ENCODE measurements at places on chromosomes 2 and 18.
A peak's percentile ranks its signal among the peaks of the same experiment; 100 is the strongest.

DNA sequence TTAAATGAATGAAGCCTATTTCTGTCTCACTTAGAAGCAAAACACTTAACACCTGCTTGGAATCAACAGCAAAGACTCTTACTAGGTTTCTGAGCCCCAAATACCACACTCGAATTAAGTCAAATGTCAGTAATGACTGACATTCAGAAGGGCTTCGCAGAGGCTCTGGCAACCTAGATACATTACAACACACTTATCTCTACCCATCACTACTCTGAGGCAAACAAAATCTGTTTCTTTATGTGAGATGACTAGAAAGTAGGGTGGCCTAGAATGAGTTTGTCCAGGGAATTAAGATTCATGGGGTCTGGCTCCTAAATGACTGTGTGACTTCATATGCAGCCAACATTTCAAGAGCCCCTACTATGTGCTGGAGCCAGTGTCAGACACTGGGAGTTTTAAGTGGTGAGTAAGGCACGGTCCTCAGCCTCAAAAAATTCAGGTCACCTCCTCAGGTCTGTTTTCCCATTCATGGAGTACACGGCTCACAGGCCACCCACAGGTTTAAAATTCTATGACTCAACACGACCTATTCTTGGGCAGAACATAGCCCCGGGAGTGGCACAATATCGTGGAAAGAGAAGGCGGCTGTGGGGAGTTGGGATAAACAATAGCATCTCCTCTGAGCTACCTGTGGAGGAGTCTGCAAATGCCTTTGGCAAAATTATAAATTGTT is 150.3 kb upstream of the ZFP36L2 start:
- DNase-seq = no peak

DNA sequence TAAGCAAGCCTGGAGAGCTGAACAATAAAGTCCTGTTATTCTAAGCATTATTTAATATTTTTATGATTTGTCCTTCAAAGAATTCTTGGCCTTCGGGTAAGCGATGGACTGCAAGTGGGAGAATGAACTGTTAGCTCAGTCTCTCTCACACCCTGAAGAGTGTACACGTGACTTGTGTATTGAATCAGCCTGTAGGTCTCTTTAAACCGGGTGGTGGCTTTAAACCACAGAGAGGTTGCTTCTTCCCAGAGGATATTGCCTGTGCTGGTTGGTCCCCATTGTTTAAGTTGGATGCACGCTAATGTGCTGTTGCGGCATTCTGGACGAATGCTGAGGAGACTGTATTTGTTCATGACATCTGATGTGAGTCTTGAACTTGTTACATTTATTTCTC is 183.3 kb downstream of the LTBP1 start:
- DNase-seq = no peak

GRCh38 chr2:215427585-215427984 is 8.3 kb downstream of the FN1 start:
- DNase-seq = no peak

DNA sequence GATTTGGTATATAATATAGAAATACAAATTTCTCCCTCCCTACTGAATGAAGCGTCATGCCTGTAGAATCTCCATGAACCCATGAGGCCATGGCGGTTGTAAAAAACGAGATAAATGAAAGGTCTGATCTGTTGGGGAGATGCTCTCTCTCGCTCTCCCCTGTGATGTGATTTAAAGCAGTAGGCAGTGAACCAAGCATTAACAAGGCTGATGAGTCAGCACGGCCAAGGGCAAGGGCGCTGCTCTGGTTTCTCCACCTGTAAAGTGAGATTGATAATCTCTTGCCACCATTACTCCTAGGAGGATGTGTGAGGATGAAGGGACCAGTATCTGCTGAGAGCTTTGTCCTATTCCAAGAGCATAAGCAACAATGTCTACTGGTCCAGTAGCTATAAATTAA is 553.3 kb downstream of the CMPK2 start:
- DNase-seq = no peak

DNA sequence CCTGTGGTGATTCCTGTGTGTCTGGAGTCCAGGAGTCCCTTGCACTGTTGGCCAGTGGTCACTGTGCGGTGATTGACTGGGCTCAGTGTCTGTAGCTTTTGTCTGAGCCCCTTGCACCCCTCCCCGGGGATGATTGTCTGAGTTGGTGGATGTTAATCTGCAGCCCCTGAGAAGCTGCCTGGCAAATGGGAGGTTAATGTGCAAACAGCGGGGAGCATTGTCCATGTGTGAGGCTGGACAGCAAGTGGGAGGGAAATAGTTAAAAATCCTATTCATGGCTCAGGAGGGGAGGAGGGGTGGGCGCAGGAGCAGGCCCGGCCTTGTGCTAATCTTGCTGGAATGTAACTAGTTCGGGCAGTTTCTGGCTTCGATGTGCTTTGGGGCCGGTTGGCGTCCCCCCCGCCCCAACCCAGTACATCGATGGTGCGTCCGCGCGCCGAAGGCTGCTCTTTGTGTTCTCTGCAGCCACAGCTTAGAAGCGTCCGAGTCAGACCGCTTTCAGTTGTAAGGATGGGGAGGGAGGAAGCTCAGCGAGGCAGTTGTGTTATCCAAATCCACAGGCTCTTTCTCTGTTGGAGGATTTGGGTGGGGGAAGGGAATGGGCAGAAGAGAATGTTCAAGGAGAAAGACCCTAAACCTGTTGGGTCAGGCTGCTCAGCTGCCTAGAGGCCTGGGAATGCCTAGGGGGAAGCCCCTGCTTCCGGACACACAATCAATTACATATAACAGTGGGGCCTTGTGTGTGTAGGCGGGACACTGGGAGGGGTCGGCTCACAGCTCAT is 71.8 kb downstream of the TGOLN2 start:
- DNase-seq = peak; percentile 47

GRCh38 chr18:62144338-62144737 is 42.5 kb downstream of the PIGN start:
- no peak for DNase-seq

GRCh38 chr2:219025637-219026585 is 15.4 kb downstream of the CFAP65 start:
- no peak for DNase-seq

DNA sequence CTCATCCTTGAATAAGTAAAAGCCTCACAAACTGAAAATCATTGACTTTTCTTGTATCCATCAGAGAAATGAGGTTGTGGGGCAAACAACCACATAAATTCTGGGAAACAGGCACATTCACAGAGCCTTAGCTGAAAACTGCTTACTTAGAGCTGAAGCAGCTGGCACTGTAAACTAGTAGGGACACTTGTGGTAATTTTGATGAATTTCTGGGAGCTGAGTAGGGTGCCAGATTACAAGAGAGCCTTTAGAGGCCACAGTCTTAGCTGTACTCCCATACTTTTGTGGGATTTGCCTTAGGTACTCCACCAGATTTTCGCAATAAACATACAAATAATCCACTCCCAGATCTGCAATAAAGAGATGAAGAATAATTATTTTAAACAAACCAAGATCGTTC is 315.2 kb downstream of the TMX3 start:
- DNase-seq = no peak

- DNase-seq = peak; percentile 33
Observed at GRCh38 chr2:172253190-172254052, 150.7 kb upstream of the DLX2 start.

GRCh38 chr18:43078478-43079092 is 36.9 kb downstream of the RIT2 start:
- DNase-seq = no peak

GRCh38 chr18:41410006-41410405 is 545.0 kb upstream of the PIK3C3 start:
- no peak for DNase-seq

DNA sequence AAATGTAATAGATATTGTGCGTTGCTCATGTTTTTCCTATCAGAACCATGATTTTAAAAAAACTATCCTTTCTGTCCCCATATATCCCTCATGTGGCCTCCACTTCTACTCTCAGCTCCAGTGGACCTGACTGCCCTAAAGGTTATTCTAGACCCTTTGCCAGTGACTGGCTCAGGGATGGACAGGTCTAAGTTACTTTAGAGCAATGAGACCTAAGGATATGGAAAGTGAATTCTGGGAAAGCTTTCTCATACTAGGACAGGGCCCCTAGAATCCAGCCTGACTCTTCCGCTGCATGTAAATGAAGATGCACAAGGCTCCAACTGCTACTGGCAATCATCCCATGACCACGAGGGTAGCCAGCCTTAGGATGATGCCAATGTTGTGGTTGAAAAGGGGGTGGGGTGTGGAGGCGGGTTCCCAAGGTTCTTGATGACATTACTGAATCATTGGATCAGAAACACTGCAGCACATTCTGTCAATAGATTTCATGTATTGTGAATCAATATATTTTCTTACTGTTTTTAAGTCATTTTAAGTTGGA is 21.3 kb downstream of the C2orf69 start:
- DNase-seq = no peak

DNA sequence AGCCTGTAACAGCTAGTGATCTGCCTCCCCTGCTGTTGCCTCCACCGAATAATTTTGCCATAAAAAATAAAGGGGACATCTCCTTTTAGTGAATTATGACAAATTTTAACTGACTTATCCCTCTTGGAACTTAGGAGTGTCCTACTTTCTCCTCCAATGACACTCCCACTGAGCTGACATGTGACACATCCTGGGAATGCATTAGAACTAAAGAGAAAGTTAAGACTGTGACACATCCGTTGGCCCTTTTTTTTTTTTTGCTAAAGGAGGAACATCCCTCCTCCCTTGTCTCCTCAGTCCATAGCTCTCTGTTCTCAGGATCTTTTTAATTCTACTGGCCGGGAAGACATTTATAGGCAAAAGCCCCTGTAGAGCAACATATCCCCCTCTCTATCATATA is 268.2 kb downstream of the NRXN1 start:
- DNase-seq = no peak

DNA sequence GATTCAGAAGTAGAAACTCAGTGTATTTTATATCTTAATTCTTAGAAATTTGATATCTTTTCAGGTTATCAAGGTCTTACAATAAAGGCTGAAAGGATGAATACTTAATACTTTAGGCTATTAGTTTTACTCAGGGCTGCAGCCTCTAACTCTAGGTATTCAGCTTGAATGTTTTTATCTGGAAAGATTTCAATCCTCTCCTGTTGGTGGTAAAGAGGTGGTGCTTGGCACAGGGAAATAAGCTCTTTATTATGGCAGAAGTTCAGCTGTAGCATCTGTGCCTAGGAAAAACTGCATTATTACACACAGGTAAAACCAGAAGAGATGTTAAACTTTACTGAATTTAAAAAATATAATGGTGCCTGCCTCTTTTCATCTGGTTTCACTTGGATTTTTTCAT is 11.1 kb downstream of the ACVR2A start:
- DNase-seq = no peak

GRCh38 chr2:72603481-72603880 is 222.4 kb downstream of the EXOC6B start:
- DNase-seq = no peak

DNA sequence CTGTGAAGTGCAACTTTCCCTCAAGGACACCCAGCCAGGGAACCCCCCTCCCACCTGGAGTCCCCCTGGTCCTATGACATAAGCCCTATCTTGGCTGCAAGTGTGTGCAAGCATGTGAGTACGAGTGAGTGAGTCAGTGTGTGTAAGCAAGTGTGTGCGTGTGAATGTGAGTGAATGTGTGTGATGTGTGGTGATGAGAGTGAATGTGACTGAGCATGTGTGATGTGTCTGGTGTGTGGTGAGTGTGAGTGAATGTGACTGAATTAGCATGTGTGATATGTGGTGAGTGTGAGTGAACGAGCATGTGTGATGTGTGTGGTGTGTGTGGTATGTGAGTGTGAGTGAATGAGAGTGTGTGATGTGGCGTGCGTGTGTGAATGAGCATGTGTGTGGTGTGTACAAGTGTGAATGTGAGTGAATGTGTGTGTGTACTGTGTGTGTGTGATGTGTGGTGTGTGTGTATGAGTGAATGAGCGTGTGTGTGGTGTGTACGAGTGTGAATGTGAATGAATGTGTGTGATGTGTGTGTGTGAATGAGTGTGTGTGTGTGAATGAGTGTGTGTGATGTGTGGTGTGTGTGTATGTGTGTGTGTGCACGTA is 68.8 kb upstream of the SMAD7 start:
- no peak for DNase-seq

DNA sequence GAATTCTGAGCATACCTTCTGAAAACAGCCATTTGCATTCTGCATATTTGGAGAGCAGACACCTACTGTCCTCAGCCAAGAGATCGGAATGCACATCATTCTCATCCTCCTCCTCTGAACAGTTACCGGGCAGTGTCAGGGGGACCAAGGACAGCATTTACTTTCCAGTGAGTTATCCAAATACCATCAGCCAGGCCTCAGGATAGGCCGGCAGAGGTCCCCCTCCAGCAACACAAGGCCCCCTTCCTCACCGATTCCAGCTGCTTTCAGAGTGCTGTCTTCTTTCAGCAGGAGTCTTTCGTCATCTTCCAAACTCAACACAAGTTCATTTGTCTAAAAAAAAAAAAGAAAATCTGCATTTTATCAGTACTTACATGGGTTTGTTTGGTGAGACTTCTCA is 55.3 kb downstream of the C2orf76 start:
- no peak for DNase-seq

DNA sequence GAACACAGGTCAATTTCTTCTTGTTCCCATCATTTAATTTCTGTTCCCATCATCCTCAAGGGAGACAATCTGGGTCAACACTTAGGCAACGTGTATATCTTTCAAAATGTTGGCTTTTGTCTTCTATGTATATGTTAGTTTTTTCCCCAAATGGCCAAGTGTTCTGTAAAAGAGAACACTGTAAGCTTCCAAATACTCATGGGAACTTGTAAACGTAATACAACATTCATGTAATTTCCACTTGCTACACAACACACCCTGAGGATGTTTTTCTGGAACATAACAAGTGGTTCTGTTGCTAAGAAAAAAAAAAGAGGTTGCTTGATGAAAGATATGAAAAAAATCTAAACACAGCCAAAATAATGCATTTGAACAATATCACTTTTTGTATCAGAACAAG is 149.1 kb downstream of the ATAD2B start:
- no peak for DNase-seq

All from prostate gland (tissue), 2 donors.